ENCODE measurements at places on chromosomes 12 and 14.

DNA sequence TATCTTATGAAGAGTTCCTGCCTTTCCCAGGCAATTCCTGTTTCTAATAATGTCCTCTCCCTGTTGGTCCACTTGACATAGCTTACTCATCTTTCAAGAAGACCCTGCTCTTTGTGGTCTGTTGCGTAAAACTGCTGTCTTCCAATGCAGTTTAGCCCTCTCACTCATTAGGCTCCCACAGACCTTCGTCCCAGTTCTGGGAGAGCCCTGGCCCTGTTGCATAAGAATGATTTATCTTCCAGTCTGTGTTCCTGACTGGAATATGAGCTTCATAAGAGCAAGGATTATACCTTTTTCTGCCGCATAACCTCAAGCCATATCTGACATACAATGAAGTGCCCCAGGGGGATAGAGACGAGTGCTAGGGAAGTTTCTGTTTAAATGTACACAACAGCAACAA, 365.9 kb upstream of the NOVA1 start:
- no peak for DNase-seq

GRCh38 chr14:32358781-32359180, 29.7 kb downstream of the AKAP6 start:
- DNase-seq, result no peak

GRCh38 chr12:124734224-124734788, 129.4 kb downstream of the SCARB1 start:
- DNase-seq, result no peak

DNA sequence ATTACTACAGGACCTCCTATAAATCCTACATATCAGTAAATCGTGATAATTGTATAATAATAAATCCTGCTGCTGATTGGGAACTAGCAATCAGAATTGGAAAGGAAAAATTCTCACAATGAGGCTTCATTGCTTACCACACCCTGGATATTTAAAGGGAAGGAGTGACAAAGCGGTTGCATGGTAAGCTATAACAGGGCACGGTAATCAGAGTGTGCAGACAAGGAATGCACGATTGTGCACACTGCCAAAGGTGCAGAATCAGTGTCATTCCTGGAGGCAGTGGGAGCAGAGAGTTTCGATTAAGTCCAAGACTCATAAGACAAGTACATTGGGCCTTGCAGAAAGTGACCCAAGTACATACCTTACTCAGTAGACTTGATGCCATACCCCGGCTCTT, 277.5 kb upstream of the NPAS3 start:
- no peak for DNase-seq

- no peak for DNase-seq
These were observed 220.8 kb upstream of the ABCD2 start for GRCh38 chr12:39840422-39840821.

DNA sequence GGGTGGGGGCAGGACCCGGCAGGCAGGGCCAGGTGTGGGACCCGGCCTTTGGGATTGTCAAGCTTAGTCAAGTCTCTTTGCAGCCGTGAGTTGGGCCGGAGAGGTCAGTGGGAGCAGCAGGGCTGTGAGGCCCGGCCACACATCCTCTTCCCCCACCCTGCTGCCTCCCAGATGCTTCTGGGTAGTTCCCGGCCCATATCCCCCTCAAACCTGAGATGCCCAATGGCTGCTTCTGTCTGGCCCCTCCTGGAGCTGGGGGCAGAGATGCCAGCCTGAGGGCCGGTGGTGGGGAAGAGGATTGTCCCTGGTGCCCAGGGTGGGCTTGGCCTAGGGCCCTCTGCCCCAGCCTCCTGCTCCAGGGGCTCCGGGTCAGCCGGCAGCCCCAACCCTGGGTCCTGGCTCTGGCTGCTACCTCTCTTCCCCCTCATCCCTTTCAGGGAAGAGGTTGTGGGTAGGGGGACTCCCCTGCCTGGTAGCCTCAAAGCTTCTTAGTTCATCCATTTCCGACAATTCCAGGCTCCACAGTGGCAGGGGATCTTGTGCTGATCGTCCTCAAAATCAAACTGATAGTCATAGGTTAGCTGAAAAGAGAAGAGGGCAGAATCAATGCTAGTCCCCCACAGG, 2.8 kb upstream of the PRKAG1 start:
- DNase-seq, result no peak

GRCh38 chr14:23864861-23865260, 88.7 kb upstream of the DHRS4 start:
- DNase-seq, result no peak

DNA sequence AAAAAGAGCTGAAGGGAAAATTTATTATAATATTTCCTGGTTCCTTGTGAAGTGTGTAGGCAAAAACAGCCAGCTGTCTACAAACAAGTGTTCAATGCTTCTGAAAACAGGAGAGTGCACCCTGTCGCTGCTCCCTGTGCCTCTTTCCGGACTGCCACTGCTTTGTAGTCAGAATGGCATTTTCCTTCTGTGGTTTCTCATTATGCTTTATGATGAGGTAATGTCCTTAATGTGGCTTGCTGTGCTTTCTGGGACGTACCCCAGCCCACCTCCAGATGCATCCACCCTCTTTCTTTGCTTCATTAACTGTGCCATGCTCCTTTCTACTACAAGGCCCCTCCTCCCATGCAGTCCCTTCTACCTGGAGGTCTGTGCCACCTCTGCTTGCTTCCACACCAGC, 148.1 kb downstream of the SYT1 start:
- no peak for DNase-seq

GRCh38 chr14:24079491-24080141, 8.3 kb downstream of the CPNE6 start:
- DNase-seq, result no peak

DNA sequence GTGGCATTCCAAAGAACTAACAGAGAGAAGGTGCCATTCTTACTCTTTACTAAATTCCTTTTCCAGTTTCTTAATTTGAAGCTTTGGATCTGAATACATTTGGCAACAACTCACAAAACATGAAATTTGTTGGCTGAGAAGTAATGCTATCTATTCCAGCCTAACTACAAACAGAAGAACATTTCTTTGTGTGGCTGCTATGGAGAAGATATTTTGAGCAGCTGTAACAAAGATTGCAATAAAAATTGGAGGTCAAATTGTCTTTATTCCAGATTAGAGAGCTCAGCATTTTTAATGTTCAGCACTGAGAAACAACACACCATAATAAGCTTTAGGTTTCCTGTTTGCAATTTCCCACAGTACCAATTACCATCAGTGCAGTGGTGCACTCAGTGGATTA, 835.8 kb upstream of the FLRT2 start:
- no peak for DNase-seq

- DNase-seq, result no peak
These were observed 24.2 kb upstream of the MMP17 start for GRCh38 chr12:131803961-131804521.

DNA sequence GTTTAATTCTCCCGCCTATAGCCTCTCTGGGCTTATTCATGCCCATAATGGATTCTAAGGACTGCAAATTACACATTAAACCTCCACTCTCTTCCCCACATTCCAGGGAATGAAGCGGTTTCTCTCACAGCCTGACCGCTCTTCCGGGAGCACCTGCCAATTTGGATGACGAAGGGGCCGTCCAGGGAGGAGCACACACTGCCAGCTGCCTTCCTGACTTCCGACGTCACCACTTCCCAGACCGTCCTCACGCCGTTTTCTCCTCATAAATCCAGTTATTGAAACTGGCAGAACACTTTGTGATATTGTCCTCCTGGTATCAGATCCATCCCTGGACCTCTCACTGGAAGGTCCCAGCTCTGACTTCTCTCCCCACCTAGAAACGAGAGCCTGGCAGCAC, 87.6 kb downstream of the GCH1 start:
- DNase-seq, result no peak

- no peak for DNase-seq
These were observed 166.1 kb upstream of the CCND2 start for GRCh38 chr12:4107436-4107878.

DNA sequence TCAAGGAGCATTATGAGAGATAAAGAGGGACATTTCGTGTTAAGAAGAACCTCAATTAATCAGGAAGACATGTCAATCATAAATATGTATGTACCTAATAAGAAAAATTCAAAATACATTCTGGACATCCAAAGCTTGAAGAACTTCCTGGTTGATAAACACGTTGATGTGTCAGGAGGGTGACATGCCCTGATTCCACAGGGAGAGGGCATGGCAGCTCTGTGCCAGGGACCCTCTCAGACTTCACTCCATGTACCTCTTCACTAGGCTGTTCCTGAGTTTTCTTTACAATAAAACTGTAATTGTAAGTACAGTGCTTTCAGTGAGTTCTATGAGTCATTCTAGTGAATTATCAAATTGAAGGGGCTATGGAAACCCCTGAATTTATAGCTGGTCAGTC, 163.5 kb downstream of the CFAP54 start:
- no peak for DNase-seq

DNA sequence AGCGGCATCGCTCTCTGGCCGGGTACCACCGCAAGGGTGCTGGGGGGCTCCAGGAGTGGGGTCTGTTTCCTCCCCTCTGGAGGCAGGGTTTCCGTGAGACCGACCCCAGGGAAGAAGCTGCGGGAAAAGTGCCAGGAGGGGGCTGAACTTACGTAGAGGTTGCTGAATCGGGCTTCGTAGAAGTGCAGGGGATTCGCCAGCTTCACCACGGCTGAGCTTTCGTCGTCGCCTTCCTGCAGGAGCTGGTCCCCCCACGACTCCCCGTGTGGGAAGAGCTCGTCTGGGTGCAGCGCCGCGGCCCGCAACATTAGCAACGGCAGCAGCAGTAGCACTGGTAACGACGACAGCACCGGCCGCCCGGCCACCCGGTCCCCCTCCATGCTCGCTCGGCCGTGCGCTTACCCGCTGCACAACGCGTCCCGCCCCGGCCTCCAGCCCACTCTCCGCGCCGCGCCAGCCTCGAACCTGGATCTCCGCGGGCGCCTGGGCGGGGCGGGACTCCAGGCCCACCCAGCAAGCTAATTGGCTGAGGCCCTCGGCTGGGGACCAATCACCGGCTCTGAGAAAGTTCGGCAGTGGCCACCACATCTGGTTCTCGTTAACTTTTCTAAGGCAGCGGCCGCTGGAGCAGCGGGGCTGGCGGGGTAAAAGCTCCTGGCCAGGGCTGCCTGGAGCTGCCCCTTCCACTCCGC, at the start of gene NID2:
NID2 (minus strand) TSS at position 445 of the 692 bp plus-strand sequence; CDS start at position 380, 65 bp downstream.
- DNase-seq, result peak; percentile 30

DNA sequence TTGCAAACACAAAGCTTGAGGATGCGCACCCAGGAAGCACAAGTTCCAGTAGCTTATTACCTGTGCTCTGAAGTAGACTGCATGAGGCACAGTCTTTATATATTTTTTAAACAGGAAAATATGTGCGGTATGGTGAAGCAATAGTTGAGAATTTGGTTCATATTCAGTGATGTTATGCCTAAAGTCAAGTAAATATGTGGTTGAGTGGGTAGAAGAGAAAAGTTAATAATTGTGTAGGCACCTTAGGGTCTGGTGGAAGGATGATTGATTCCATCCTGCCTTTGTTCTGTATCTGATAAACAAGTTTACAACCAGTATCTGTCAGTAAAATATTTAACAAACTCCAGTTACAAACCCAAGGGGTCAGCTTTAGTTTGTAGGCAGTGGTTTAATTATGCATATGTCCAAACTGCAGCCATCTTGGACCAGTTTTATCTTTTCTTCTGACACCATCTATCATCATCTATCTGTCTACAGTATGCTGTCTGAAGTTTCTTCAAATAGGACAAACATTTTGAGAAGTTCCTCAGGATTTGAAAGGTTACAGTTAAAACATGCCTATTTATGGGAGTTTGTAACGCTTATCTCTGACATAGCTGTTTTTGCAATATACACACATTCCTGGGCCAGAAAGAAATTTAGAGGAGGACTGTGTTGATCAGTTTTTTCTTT, 10.8 kb downstream of the SINHCAF start:
- no peak for DNase-seq

DNA sequence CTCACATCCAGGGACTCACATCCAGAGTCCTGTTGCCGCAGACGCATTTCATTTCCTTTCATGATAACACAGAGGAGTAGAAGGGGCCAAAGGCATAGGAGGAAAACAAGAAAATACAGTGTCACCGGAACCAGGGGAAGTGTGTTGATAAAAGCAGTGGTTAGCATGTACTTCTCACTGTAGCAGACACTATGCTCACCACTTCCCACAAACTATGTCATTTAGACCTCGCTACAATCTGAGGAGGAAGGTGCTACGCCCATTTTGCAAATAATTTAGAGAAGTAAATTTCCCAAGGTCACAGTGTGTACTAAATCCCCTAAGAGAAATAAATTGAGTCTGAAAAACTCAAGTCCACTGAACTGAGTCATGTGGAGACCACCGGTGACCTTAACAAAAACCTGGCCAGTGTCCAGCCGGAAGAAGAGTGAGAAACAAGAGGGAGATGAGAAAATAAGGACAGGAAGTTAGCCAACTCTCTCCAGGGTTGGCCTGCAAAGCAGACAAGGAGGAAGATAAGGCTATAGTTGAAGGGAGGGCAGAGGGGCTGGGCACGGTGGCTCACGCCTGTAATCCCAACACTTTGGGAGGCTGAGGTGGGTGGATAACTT, 25.8 kb upstream of the TMCC3 start:
- no peak for DNase-seq

DNA sequence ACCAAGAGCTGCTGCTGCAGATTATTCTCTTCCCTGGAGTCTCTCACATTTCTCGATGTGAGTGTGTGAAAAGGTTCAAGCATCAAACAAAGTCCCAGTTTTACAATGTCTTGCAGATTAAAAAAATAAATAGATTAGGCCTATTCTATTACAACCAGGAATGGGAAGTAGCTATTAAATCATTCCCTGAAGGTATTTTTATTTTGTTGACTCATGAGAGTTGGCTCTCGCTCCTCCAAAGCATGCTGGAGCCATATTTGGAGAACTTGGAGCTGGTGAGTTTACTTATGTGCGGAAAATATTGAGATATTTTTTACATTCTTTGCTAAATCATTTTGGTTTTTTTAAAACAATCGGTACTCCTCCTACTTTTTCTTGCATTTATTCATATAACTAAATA, 572.3 kb downstream of the ETNK1 start:
- no peak for DNase-seq

DNA sequence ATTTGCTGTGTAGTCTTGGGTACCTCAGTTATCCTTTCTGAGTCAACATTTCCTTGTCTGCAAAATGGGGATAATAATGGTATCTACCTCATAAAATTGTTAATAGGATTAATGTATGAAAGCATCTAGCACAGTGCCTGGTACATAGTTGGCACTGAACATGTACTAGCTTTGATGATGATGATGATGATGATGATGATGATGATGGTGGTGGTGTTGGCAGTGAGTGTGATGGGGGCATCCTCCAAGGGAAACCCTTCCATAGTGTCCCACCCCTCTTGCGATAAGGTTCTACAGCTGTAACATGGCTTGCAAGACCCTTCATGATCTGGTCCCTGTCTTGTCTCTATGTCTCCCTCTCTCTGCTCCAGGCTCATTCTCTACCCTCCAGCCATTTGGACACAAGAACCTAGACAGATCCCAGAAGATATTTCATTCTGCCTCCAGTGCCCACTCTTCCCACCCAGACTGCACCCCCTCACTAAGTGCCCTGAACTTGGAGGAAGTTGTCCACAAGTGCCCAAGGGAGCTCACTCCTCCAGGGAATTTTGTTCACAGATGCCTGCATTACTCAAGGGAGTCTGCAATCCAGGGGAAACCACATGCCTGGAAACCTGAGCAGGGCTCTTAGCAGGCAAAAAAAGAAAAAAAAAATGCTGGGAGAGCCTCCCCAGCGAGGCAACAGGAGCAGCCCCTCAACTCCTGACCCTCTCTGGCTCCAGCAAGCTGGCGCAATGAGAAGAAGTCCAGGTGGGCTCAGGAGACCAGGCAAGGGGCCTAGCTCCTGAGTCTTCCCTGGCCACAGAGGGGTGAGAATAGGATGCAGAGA, 10.1 kb upstream of the BDKRB1 start:
- no peak for DNase-seq

All from activated CD4-positive, alpha-beta T cell treated with anti-CD3 and anti-CD28 coated beads, Interleukin-2, amount 50 U/mL, for 24 hours (primary cell).